ENCODE measurements at places on chromosomes 7 and 10.
A peak's percentile ranks its signal among the peaks of the same experiment; 100 is the strongest.

GRCh38 chr10:93566435-93567276 is at the start of gene FFAR4:
FFAR4 (plus strand) TSS chr10:93566665; CDS start chr10:93566721, 56 bp downstream.
- DNase-seq: no peak

- DNase-seq: peak; percentile 56
These were observed 9.4 kb downstream of the HNRNPF start for GRCh38 chr10:43399320-43400310.

DNA sequence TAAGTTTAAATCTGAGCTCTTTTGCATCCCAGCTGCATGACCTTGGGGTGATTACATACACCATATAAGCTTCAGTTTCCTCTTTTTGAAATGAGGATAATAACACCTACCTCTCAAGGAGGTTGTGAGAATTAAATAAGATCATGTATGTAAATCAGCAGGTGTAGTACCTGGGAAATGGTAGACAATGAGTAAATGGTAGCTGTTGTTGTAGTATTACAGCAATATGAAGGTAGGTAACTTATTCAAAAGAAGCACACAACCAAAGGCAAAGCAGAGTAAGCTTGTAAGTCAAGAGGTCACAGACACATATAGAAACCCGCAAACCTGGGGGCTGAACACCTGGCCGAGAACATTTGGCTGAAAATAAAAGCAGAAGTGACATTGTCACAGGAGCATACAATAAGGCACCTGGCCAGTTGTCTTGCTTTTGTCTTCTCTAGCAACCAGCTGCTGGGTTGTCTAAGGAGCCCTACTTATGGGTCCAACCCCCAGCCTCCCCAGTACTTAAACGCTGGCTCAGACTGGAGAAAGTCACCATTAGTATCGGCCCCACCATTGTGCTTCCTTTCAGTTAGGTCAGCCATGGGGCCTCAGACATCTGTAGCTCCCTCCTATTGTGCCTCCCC is 203.6 kb upstream of the MKLN1 start:
- DNase-seq: no peak

GRCh38 chr10:30800368-30800767 is 170.8 kb upstream of the LYZL2 start:
- DNase-seq: no peak

DNA sequence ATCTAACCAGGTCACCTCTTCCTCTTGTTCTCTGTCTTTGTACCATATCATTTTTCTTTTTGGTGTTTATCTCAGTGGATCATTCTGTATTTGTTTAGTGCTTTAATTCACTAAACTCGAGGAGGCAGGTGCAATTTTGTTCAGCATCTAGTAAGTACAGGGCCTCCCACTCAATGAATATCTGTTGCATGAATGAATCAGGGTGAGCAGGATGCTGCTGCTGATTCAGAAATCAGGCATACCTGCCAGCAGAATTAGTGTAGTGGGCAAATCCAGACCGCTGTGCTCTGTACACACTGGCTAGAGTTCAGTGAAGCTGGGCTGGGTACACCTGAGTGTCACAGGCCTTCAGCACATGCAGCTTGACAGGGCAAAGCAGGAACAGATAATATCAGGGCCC is 511.9 kb downstream of the SUGCT start:
- DNase-seq: no peak

DNA sequence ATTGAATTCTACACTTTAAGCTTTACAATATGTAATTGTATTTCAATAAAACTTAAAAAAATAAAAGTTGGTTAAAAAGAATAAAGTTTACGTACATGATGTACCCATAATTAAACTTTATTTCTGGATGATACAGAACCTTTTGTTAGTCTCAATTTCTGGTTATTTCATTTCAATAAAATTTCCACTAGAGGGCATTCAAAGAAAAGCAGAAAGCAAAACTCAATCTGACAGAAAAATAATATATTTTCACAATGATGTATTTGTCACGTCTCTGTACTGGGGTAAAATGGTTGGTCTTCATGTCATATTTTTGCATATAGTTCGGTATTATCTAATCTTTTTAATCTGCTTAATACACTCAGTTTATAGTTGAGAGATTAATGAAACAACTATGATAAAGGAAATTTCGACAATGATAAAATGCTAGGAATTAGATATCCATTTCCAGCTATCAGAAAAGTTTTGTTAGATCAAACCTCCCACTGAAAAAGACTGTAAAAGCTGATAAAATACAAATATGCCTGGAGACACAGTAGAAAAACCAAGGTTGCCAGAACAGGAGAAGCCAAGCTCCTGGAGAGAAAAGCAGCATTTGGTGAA is 27.4 kb downstream of the ASZ1 start:
- DNase-seq: peak; percentile 19

DNA sequence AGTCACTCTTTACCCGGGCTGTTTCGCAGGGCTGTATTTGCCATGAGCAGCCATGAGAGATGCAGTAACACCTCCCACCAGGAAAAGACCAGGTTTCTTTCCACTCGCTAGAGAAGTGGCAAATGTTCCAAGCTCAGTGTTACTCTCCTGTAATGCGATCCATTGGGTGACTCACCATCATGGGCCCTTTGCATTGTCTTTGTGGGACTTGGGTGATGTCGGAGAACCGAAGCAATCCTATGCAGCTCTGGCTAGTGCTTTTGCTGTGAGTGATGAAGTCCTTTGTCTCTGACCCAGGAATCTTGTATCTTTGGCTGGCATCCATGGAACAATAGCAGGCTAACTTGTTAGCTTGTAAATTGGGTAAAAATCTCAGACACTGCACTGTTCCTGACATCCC is 40.0 kb downstream of the GHRHR start:
- no peak for DNase-seq

DNA sequence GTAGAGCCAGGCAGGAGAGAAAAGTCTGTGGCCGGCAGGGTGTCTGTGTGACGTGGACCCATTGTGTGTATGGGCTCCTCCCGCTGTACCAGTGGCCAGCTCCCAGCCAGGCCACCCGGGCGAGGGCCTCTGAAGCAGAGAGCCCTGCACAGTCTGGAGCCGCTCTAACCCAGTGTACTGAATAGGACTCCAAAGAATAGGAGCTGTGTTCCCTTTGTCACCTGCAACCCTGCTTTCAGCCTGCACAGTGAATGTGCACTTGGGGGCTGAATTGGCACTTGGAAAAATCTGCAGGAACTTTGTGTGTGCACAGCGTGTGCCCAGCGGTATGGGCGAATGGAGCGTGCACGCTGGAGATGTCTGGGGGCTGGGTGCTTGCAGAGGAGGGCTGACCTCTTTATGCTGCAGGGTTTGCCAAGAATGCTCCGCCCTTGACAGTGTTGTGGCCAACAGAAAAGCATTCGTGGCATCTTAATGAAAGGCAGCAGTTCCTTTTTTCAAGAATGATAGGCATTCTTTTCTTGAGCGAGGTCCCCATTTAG is 216.2 kb downstream of the AUTS2 start:
- peak; percentile 6 for DNase-seq

DNA sequence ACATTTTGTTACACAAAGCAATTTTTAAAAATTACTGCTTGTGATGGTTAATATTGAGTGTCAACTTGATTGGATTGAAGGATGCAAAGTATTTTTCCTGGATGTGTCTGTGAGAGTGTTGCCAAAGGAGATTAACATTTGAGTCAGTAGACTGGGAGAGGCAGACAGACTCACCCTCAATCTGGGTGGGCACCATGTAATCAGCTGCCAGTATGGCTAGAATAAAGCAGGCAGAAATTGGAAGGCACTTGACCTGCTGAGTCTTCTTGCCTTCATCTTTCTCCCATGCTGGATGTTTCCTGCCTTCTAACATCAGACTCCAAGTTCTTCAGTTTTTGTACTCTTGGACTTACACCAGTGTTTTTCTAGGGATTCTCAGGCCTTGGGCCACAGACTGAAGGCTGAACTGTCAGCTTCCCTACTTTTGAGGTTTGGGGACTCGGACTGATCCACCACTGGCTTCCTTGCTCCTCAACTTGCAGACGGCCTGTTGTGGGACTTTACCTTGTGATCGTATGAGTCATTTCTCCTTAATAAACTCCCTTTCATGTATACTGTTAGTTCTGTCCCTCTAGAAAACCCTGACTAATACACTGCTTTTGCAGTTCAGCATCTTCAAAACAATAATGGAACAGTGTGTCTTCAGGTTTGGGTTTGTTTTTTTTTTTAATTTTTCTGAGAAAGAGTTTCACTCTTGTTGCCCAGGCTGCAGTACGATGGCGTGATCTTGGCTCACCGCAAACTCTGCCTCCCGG is 244.1 kb upstream of the SEMA3C start:
- peak; percentile 27 for DNase-seq

DNA sequence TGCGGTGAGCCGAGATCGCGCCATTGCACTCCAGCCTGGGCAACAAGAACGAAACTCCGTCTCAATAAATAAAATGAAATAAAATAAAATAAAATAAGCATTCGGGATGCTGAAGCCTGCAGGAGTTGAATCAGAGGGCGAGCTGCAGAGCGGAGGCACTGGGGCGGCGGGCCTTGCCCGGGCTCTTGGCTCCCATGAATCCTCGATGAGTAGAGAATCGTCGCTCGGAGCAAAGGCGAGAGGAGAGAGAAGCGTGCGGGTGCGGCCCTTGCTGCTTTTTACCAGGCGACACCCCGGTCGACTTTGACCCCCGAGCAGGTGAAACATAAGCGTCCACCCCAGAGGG is 168.3 kb downstream of the UBE2H start:
- DNase-seq: no peak

DNA sequence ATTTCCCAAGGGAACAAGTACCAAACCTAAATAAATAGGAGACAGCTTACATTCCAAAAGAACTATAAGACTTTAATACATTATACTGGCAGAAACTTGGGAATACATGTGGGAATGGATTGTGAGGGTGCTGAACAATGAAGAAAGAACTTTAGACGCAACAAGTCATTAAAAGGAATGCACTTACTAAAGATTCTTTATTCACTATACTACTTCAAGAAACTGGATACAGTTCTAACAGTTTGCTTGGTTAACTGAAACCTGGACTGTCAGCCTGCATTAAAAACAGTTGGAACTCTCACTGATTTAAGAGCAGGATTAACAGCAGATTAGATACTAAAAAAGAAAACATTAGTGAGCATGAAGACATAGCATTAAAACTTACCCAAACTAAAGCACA is 12.0 kb downstream of the CACUL1 start:
- no peak for DNase-seq

- DNase-seq: no peak
These were observed 59.3 kb downstream of the C10orf105 start for GRCh38 chr10:71660313-71660712.

DNA sequence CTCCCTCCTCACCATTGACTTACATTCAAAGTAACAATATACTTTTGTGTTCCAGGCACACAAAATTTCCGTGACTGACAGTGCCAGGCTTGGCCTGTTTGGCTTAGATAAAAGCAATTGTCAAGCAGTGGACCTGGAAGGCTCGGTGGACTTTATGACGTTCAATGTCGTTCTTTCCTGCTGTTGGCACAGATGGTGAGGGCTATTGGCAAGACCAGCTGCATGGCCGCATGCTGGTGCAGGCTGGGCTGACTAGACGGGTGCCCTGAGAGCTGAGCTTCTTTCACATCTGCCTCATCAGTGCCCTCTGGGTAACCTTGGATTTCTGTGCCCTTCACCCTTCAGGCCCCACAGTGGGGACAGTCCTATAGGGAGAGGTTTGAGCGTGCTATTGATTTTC is 45.2 kb downstream of the WIPF3 start:
- DNase-seq: no peak

DNA sequence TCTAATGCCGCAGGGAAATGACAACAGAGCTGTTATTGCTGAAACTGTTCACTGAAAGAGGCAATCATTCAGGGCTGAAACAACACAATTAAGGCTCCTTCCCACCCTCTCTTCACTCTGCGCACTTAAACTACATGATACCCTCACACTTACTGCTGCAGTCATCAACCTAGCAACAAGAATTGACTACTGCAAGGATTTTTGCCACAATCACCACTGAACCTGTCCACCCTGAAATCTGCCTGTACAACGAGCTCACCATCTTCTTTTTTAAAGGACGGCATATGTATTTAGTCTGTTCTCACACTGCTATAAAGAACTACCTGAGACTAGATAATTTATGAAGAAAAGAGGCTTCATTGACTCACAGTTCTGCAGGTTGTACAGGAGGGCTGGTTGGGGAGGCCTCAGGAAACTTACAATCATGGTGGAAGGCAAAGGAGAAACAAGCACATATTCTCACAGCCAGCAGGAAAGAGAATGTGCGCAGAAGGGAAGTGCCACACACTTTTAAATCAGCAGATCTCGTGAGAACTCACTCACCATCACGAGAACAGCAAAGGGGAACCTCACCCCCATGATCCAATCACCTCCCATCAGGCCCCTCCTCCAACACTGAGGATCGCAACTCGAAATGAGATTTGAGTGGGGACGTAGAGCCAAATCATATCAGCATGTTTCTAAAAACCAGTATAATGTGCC is 131.7 kb downstream of the SORCS1 start:
- DNase-seq: no peak

DNA sequence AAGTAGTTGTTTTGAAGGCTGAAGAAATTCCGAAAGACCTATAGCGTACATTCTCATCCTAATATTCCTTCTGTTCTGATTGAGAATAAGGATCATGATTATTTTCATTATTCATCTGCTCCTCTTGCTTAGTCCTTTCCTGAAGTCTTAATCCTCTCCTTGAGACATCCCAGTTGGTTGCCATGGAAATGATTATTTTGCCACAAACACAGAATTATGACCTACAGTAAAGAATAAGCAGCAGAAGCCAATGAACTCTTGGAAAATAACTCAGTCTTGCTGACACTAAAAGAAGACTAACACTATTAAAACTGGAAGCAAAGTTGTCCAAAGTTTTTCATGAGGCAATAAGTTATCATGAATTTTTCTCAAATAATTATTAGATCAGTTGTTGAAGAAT is 47.8 kb upstream of the JAZF1 start:
- peak; percentile 8 for DNase-seq

DNA sequence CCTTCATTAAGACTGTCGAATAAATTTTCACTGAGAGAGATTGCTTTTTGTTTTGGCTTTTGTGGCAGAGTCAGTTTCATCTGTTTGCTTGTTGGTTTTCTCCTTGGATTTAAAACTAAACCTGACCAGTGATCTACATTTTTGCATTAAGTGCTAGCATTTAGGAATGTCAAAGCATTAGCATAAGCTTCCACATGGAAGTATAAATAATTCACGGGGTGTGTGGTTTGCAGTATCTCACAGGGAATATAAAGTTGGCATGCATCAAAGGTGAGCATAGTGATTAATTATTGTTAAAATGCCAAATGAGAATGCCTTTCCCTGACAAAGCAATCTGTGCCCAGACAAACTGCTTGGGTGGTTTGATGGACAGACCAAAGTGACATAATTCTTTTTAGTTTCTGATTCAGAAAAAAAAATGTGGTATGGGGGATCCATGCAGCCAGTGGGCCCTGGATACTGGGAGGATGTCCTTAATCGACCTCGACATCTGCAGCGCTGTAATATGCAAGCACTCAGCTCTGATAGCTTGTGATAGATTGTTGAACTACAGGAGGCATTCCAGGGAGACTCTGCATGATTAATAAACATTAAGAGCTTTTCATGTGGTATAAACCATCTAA is 339.3 kb upstream of the POM121L12 start:
- no peak for DNase-seq

DNA sequence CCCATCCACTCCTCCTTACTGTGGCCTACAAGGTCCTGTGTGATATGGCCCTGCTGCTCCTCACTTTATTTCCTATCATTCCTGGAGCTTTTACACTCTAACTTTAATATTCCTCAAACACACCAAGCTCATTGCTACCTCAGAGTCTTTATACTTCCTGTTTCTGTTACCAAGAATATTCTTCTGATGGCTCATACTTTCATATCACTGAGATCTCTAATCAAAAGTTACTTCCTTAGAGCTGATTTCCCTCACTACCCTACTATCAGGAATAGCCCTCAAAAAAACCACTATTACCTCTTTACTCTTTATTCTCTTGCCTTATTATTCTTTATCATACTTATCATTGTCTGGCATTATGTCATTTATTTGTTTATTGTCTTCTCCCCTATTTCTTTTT is 5.8 kb upstream of the PPP3CB start:
- DNase-seq: no peak
